ENCODE measurements at places on chromosomes 13 and 19.
A peak's percentile ranks its signal among the peaks of the same experiment; 100 is the strongest.

- no peak for DNase-seq
Observed at GRCh38 chr13:108858676-108859075, 229.3 kb downstream of the MYO16 start.

DNA sequence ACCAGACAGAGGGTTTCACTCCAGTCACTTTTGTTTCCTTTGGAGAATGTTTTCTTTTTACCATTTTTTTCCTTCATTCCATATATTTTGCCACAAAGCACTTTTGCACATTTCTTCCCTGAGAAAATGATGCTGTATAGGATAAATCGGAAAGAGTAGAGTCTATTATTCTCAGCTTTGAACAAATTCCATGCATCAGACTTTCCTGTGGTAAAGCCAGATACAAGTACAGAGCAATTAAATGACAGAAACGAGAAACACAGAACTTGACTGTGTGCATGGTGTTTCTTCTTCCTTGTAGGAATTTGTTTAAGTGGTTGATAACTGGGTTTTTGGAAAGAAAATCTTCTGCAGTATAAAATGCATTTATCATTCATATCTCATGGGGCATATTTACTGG, 107.4 kb upstream of the CSNK1A1L start:
- no peak for DNase-seq

- DNase-seq = no peak
Observed at GRCh38 chr13:99228737-99229691, 28.4 kb downstream of the UBAC2 start.

DNA sequence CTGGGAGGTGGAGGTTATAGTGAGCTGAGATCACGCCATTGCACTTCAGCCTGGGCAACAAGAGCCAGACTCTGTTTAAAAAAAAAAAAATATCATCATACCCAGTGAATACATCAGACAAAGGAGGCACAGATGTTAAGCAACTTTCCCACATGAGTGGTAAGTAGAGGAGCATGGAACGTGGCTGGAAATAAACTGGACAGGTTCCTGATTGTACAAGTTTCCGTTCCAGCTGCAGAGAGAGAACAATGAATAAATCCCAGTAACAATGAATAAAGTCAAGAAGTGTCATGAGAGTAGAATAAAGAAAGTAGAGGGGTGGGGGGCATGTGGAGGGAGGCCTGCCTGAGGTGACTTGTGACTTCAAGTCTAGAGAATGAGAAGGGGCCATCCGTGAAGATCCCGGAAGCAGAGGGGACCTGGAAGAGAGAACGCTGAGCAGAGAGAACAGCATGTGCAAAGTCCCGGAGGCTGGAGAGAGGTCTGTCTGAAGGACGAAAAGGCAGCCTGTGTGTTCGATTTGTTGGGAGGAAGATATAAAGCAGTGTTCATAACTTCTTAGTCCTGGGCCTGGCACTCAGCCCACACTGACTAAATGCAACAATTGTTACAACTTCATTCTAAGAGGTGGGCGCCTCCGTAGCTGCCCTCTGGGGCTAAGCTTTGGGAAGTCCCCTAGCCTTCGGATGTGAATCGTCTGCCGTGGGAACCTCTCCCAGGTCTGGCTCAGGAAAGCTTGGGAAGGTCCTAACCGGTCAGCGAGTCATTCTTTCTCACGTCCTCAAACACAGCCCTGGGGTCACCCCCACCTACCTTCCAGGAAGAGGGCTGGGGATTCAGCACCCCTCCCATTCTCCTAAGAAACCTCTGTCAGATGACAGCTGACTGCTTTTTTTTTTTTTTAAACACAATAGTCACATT, 15.3 kb upstream of the ARHGEF18 start:
- no peak for DNase-seq

DNA sequence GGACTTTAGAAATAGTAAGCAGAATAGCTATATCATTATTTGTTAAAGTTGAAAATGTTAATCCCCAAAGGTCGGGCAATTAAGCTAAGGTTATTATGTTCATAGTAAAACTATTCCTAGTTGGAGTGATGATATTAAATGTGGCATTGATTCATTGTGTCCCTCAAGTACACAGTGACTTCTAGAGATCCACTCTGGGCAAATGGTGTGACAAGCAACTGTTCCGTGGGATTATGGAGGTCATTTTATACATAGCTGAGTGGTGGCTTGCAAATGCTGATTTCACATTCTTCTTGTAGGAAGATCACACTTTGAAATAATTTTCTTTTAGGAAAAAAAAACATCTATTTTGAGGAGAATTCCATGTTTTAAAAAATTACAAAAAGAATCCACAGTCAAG, 317.8 kb downstream of the ATP8A2 start:
- no peak for DNase-seq

- no peak for DNase-seq
Observed at GRCh38 chr13:114080739-114081561, 51.5 kb downstream of the RASA3 start.

DNA sequence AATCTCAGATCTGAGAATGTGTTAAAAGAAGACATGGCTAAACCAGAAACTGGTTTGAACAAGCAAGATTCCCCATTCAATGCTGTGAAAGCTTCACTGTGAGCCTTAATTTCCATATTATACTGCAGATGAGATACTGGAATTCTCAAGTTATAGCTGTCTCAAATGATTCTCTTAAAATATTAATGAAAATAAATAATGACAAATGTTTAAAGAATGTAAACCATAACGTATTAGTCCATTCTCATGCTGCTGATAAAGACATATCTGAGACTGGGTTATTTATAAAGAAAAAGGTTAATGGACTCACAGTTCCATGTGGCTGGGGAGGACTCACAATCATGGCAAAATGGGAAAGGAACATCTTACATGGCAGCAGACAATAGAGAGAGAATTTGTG, 667.8 kb downstream of the SLITRK1 start:
- no peak for DNase-seq

DNA sequence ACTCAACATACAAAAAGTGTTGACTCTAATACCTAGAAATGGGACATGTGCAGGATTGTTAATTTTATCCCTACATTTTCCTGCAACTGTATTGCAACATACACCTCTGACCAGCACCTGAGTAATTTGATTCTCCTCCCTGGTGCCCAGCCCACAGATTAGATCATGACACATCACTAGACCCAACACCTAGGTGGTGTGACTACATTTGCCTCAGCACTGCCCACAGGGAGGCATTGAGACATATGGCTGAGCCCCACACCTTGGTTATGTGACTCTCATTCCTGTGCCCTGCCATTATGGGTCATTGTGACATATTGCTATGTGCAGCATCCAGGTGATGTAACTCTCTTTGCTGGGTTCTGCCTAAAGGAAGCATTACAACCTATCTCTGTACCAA, 13.2 kb upstream of the ZNF254 start:
- DNase-seq = no peak

GRCh38 chr19:39359026-39359425, 16.8 kb downstream of the SAMD4B start:
- no peak for DNase-seq

GRCh38 chr19:32676186-32676894, 692 bp downstream of the RGS9BP start:
- DNase-seq = peak; percentile 43

- peak; percentile 51 for DNase-seq
Observed at GRCh38 chr19:42634409-42635232, 39.9 kb upstream of the CEACAM8 start.

DNA sequence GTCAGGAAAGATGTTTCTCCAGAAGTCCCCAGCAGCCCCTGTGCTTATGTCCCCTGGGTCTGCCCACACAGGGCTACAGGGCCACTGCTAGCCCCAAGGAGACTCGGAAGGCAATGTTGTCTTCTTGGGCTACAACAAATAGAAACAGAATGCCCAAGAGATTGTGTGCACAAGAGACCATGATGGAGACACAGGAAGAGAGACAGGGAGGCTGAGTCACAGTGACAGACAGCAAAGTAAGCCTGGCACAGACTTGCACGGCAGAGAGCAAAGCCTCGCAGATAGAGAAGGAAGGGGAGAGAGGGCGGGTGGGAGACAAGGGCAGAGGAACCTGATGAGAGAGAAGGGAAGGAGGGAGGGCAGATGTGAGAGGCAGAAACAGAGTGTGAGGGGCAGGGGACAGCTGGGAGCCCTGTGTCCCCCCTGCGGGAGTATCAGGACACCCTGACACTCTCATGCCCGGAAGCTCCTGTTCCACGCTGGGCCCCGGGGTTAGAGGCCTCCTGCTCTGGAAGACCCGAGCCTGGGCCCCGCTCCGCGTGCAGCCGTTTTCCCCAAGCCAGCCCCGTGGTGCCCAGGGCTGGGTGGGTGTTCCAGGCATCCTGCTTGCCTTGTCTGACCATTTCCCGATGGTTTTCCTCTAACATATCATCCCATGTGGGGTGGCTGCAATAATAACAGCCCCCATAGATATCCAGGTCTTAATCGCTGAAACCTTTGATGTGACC, 2.7 kb upstream of the PLA2G4C start:
- no peak for DNase-seq

DNA sequence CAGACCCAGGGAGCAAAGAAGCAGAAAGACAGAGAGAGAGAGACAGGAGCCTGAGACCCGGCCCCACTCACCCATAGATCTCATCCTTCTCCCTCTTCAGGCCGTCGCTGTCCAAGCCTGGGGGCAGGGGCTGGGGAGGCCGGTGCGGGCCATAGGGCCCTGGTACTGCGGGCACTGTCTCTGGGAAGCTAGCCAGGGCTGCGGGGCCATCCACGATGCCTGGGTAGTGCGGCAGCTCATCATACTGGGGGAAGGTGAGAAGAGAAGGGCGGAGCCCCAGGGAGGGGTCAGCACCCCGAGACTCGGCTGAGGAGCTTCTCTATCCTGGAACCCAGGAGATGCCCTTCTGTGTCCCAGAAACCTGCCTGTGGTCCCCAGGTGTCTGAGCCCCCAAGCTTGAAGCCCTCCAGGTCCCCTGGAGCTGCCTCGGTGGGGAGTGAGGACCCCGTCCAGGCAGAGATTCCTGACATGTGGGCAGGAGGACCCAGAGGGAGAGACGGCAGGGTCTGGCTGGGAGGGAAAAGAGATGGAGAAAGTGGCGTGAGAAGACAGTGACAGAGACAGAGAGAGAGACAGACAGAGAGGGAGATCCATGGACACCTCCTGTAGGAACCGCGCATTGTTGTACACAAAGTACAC, 2.1 kb downstream of the MEIS3 start:
- no peak for DNase-seq

DNA sequence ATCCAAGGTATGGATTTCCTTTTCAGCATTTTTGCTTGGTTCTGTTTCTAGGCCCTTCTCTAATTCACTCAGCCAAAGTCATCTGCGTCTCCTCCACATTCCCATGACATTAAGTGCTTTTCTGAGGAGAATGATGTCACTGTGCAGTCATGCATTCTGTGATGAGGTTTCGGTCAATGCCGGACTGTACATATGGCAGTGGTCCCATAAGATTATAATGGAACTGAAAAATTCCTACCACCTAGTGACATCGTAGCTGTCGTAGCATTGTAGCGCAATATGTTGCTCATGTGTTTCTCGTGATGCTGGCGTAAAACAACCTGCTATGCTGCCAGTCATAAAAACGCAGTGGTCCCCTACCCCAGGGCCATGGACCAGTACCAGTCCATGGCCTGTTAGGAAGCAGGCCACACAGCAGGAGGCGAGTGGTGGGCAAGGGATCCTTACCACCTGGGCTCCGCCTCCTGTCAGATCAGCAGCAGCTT, 63.4 kb upstream of the TNFRSF19 start:
- DNase-seq = no peak

GRCh38 chr13:31056644-31057271, 104.9 kb downstream of the HSPH1 start:
- DNase-seq = no peak

GRCh38 chr19:49831592-49831991, 13.5 kb downstream of the MED25 start:
- no peak for DNase-seq

DNA sequence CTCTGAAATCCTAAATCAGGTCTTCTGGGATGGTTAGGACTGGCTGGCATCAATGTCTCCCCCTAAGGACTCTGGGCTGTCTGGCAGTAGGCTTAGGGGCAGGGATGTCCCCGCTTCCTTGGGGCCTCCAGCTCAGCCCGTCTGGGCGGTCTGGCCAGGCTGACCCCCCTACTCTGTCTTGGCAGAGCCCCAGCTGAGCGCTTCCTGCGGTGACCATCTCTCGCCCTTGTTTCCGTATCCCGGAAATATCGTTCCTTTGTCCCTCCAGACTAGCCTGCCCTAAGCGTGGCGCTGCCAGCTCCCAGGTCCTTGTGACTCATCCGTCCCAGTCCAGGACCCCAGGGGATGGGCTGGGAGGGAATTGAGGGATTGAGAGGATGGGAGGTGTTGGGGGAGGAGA, 11.3 kb downstream of the GTPBP3 start:
- DNase-seq = peak; percentile 30

DNA sequence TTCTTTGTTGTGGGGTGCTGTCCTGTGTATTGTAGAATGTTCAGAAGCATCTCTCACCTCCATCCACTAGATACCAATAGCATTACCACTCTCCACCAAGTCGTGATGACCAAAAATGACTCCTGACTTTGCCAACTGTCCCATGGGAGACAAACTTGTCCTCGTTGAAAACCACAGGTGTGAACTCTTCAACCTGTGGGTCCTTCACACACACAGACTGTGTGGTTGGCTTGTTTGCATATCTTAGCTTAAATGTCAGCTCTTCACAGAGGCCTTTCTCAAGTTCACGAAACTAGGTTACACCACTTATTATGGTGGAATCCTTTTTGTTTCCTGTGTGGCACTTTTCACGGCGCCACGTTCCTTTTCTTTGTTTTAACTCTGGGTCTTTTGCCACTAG, 6.8 kb downstream of the GPC5 start:
- no peak for DNase-seq

- peak; percentile 34 for DNase-seq
Observed at GRCh38 chr19:42269478-42270345, 660 bp downstream of the CIC start.

- DNase-seq = no peak
Observed at GRCh38 chr13:85982102-85982501, 182.9 kb upstream of the SLITRK6 start.

DNA sequence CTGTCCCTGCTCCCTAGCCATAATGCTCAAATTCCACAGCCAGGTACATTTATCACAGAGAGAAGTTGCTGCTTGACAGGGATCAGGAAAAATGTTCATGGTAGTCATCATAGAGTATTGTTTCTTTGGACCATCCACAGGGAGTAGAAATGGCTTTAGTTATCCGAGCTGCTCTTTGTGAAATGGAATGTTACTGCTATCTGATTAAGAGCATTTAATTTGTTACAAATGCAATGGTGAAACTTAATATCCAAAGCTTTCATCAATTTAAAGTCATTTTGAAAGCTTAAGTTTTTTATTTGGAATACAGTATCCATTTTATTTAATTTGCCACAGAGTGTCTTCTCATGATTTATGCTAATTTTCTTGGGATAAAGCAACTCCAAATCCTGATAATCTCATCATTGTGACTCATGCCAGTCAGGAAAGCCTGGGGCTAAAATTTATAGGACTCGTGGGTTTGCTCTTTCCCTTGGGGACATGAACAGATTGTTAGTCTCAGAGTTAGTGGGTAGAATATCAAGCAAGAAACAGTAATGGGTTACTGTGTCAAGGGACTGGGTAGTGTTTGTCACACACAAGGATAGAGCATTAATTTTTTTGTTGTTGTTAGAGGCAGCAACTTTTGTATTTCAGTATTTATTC, 59.8 kb downstream of the SCEL start:
- DNase-seq = no peak

- DNase-seq = peak; percentile 99
Observed at GRCh38 chr19:8361921-8362793, 1.8 kb upstream of the ANGPTL4 start.

- no peak for DNase-seq
Observed at GRCh38 chr13:110371550-110372465, 64.7 kb downstream of the COL4A2 start.

- DNase-seq = peak; percentile 79
Observed at GRCh38 chr19:9538183-9539058, at the start of gene ZNF426. Gene ZNF426, minus strand, starts transcription at chr19:9538645. Its CDS starts 2,413 bp downstream, at chr19:9536232.

All from body of pancreas (tissue), 4 donors.